Stimulated activated CD8-positive, alpha-beta memory T cell treated with anti-CD3 and anti-CD28 coated beads, Interleukin-7, amount 100 ng/mL, for 1 hour (primary cell): ENCODE measurements at places on chromosomes 2 and 18.

- no peak for DNase-seq
These were observed 91.0 kb upstream of the NEUROD1 start for GRCh38 chr2:181771356-181771755.

DNA sequence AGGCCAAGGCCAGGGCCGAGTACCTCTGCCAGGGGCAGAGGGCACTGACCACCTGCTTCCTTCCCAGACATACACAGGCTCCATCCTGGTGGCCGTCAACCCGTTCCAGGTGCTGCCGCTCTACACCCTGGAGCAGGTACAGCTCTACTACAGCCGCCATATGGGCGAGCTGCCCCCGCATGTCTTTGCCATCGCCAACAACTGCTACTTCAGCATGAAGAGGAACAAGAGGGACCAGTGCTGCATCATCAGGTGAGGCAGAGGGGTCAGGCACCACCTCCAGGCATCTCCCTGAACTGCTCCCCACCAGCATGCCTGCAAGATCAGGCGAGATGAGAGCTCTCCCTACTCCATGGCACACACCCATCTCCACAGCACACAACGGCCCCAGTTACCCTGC lies 31.1 kb downstream of the MYO7B start:
- no peak for DNase-seq

GRCh38 chr18:68662754-68663153 lies 52.2 kb downstream of the TMX3 start:
- no peak for DNase-seq

GRCh38 chr2:173087793-173088496 lies 12.3 kb downstream of the MAP3K20 start:
- no peak for DNase-seq

- DNase-seq: no peak
These were observed 1065.2 kb upstream of the FAM98A start for GRCh38 chr2:34664266-34664665.
